ENCODE measurements at places on chromosomes 6 and 20.

DNA sequence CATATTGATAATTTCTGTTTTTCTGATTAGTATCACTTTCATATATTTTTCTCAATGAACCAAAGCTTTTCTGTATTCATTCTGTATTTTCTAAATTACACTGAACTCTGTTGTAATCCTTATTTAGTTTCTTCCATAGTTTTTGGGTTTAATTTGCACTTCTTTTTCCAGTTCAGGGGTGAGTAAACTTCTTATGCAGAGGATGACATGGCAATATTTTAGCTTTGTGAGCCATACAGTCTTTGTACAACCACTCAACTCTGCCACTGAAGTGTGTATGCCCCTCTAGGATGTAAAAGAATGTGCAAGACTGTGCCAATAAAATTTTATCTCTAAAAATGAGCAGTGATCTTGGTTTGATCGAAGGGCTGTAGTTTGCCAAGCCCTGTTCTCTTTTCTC, 239.0 kb upstream of the CITED2 start:
- DNase-seq, result no peak

DNA sequence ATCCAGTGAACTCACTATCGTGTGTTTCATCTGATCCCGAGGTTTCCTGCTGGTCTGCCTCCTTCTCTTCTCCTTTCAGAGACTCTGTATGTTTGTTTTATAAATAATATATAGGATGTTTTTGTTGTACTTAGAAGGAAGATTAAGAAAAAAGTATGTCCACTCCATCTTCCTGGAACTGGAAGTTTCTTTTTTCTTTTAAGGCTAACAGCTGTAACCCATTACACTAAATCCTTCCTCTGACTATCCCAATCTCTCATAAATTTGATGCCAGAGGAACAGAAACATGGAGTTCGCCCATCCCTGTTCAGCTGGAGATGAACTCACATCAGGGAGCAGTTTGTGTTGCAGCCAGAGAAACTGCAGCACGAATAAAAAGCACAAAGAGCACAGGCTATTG, 20.7 kb downstream of the RIPK1 start:
- DNase-seq, result no peak

GRCh38 chr6:16473908-16474771, 235.8 kb downstream of the GMPR start:
- no peak for DNase-seq

- DNase-seq, result no peak
Observed at GRCh38 chr6:157706883-157707282, 116.2 kb upstream of the SNX9 start.

All from activated CD8-positive, alpha-beta T cell treated with anti-CD3 and anti-CD28 coated beads for 36 hours (primary cell).